Naive thymus-derived CD8-positive, alpha-beta T cell (primary cell): ENCODE measurements at places on chromosomes 16 and 17.
A peak's percentile ranks its signal among the peaks of the same experiment; 100 is the strongest.

GRCh38 chr16:21199607-21200218, 11.7 kb downstream of the ZP2 start:
- no peak for DNase-seq

GRCh38 chr16:56145369-56145768, 45.9 kb upstream of the GNAO1 start:
- DNase-seq = no peak

DNA sequence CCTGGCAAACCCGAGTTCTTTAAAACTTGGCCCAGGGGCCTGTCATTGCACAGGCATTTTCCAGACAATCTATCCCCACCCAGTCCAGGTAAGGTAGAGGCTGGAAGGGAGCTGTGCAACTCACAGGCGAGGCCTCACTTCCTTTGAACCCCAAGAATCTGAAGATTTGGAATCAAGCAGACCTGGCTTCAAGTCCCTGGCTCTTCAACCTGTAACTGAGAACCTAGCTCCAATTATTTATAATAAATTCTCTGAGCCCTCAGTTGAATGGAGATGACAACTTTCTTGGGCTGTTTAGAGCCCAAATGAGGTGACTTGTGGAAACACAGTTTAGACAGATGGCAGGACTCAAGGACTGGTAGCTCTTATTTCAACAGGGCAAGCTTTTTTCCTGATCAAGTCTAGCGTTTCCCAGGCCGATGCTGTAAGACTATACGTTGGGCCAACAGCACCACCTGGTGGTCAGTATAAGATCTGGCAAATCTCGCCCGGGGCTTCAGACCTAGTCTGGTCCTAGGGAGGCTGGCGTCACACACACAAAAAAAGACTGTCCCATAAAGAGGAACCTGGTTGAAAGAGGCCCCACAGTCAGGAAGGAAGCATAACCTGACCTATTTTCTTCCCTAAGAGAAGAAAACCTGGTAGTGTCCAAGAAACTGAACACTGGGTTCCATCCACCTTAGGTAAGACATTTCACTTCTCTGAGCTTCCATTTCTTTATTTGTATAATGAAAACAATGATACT, 117.9 kb downstream of the C17orf67 start:
- DNase-seq = peak; percentile 74

DNA sequence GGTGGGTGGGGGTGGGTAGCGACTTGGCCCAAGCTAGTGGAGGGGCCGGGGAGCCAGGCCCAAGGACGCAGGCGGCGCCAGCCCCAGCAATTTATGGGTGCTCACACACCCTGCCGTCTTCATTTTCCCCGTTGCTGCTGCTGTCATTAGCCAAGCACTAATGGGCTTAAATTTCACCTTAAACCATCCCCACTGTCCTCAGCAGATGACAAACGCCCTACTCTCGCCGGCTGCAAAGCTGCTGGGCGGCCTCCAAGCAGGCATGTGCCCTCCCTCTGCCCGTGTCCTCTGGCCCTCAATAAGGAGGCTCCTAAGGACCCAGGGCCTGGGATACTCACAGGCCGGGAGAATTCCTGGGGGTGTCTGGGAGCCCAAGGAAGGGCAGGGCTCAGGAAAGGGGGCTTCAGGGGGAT, 66.1 kb downstream of the SREBF1 start:
- no peak for DNase-seq

DNA sequence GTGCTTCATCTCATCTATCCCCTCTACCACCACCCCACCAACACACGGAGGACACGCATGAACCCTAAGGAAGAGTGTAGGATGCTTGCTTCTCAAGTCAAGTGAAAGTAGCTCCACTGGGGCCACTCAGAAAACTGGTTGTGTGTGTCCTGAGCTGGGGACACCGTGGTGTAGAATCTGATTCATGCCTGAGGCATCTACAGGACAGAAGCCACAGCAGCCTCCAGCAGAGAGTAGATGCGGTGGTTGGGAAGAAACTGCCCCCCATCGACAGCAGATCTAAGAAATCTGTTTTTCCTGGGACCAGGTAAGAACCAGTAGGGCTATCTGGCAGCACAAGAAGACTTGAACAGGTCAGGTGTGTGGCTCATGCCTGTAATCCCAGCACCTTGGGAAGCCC, 51.9 kb upstream of the HLF start:
- no peak for DNase-seq

GRCh38 chr16:14629612-14629918, 495 bp downstream of the PARN start:
- no peak for DNase-seq

GRCh38 chr16:4290236-4290830, 17.5 kb upstream of the TFAP4 start:
- DNase-seq = no peak

DNA sequence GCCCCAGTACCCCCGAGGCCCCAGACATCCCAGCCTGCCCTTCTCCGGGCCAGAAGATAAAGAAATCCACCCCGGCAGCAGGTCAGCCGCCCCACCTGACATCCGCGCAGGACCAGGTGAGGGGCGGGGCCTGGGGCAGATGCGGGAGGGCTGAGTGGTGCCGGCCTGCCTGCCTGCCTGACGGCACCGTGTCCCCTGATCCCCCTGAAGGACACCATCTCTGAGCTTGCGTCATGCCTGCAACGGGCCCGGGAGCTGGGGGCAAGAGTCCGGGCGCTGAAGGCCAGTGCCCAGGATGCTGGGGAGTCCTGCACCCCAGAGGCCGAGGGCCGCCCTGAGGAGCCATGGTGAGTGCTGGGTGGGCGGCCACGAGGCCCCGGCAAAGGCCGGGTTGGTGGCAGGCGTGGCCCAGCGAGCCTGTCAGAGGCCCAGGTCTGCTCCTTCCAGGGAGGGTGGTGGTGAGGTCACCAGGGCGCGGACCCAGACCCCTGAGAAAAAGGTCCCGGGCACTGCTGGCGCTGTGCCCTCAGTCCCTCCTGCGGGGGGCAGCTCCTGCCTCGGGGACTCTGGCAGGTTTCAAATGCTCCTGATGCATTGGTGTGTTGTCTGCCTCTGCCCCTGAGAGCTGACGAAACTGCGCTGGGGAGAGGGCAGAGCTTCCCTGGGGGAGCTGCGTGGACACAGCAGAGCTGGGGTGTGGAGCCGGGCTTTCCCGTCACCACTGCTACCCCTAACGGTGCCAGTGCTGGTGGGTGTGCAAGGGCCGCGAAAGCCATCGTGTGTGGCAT, 1.2 kb downstream of the CDT1 start:
- DNase-seq = no peak
